Activated CD4-positive, alpha-beta T cell treated with anti-CD3 and anti-CD28 coated beads for 4 hours (primary cell): ENCODE measurements at places on chromosomes 16 and 17.
A peak's percentile ranks its signal among the peaks of the same experiment; 100 is the strongest.

GRCh38 chr17:42779936-42780850 is at the start of gene WNK4:
Gene WNK4 (plus strand): TSS chr17:42780610. CDS start chr17:42780699, 89 bp downstream.
- DNase-seq = no peak

GRCh38 chr17:69192754-69193153 is 35.9 kb downstream of the ABCA10 start:
- DNase-seq = no peak

- no peak for DNase-seq
These were observed 4.5 kb downstream of the MIF4GD start for GRCh38 chr17:75266316-75267152.

- peak; percentile 86 for DNase-seq
These were observed 627 bp upstream of the TSPOAP1 start for GRCh38 chr17:58329035-58329809.

GRCh38 chr16:72677662-72678447 is 370.1 kb downstream of the ZFHX3 start:
- no peak for DNase-seq

DNA sequence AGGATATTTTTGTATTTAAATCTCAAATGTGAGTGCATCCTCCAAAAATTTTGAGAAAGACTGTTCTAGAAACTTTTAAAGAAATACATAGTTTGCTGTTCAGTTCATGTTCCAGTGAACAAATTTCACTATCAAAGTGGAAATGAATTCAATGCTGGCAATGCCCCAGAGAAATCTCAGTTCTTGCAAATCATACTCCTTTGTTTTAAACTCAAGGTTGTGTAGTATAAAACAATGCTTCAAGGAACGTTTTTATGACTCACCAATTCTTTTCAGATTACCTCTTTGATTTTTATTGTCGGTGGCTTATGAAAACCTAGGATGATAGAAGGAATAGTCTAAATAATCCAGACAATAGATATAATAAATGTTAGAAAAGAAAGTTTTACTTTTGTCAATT is 17.6 kb downstream of the LPCAT2 start:
- no peak for DNase-seq

DNA sequence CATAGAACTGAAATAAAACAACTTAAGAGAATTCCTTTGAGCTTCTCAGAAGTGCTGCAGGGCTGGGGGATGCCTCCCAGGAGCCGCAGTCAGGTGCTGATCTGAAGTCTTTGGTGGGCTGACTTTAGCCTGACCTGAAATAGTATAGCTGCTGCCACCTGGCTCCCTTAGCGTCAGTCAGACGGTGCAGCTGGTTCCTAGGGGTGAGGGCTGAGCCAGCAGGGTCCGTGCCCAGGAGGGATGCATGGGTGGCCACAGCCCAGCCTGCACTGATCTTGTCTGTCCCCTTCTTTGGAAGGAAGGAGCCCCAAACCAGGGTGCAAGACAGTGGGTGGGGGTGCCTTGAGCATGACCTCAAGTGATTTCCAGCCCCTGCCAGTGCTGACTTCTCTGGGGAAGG is 11.5 kb downstream of the MAPT start:
- DNase-seq = no peak

DNA sequence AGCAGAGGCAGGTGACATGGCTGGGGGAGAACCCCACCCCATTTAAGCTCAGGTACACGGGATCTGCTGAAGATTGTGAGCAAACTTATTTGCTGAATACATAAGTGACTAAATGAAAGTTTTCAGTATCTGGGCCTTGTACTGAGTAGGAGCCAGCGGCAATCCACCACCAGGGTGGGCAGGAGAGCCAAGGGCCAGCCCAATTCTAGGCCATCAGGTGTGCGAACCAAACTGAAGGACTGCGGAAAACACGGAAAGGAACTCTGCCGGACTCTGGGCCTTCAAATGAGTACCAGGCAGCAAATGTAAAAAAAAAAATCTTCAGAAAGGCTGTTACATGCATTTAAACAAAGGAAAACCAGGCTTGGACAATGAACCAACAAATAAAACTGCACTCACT is 19.7 kb downstream of the ARHGAP17 start:
- DNase-seq = no peak

GRCh38 chr17:74147056-74147835 is 56.2 kb upstream of the RPL38 start:
- no peak for DNase-seq

- DNase-seq = peak; percentile 8
These were observed 28.3 kb downstream of the VPS35L start for GRCh38 chr16:19583665-19584300.

DNA sequence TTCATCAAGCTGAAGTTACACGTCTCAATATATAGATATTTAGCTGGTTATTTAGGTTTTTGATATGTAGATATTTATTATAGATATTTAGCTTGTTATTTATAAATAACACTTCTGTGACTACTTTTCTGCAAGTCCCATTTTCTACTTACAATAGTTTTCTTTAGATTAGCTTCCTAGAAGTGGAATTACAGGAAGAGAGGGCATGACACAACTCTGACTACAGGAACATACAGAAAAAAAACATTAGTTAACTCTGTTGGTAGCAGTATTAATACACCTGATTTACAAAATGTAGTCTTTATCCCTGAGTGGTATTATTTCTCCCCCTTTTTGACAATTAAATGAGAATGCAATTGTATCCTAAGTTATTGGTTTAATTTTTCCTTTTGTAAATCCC is 21.2 kb upstream of the CCL1 start:
- no peak for DNase-seq

GRCh38 chr16:29811170-29811895 is 660 bp upstream of the PRRT2 start:
- no peak for DNase-seq

DNA sequence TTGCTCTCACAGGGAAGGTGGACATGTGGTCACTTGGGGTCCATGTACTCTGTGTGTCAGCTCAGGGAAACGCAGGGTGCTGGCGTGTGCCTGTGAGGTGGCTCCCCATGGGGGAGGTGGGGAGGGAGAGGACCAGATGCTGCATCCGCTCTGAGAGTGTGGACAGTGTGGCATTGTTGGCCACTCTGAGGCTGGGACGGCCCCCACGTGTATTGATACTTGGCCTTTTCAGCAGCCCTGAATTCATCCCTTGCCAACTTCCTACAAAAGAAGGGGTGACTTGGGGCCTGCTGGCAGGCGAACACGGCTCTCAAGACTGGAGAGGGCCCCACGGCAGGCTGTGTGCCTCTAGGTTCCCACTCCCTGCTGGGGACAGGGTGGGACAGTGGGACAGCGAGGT is 120.1 kb downstream of the RAB11FIP4 start:
- DNase-seq = no peak

DNA sequence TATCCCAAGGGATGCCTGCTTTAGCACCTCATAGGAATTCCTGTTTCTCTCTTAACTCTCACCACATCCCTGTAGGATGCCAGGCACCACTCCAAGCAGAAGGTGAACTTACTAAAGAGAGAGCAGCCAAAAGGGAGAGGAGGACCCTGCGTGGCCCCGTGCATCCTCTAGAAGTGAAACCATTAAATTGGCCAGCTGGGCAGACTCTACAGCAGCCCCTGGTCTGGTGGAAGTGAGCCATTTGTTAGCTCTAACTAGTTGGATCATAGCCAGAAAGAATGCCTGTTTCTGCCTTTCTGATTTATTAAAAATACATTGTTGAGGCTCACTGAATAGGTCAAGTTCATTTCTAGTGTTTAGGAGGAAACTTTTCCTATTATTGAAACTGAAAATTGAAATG is 22.3 kb downstream of the TMEM11 start:
- no peak for DNase-seq

DNA sequence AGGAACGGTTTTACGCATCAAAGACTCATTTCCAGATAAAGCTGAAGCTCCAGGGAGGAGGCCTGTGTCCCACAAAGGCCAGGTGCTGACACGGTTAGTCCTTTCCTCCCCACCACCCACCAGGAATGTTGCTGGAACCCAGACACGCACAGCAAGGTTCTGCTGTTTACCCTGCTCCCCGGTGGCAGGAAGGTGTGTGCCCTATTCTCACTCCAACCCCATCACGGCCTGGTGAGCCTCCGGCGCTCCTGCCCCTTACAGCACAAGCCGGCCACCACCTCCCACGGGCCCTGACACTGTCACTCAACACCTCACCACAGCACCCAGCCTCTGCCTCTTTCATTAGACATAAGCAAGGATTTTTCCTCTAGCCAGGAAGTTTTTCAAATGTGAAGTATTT is 47.8 kb downstream of the ANKRD11 start:
- no peak for DNase-seq

DNA sequence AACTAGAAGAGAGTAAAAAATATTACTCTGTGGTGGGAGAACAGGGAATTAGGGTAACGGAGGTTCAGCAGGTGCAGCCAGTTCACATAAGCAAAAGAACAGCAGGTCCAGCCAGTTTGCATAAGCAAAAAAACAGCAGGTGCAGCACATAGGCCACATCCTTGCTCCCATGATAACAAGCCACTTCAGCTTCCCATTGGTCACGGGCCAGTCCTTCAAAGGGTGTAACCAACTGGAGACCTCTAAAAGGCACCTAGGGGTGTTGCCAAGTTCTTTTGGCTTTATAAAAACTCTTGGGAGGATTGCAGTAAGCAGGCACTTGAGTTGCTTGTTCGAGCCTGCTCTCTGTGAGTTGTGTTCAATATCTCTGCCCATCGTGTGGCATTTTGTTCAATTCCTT is 488.1 kb downstream of the XYLT1 start:
- DNase-seq = no peak

- no peak for DNase-seq
These were observed 46.7 kb downstream of the MGAT5B start for GRCh38 chr17:76914937-76915336.

- DNase-seq = no peak
These were observed 48.7 kb downstream of the SF3B3 start for GRCh38 chr16:70572050-70572925.

- no peak for DNase-seq
These were observed 9.8 kb downstream of the DNAJA3 start for GRCh38 chr16:4435337-4436067.

DNA sequence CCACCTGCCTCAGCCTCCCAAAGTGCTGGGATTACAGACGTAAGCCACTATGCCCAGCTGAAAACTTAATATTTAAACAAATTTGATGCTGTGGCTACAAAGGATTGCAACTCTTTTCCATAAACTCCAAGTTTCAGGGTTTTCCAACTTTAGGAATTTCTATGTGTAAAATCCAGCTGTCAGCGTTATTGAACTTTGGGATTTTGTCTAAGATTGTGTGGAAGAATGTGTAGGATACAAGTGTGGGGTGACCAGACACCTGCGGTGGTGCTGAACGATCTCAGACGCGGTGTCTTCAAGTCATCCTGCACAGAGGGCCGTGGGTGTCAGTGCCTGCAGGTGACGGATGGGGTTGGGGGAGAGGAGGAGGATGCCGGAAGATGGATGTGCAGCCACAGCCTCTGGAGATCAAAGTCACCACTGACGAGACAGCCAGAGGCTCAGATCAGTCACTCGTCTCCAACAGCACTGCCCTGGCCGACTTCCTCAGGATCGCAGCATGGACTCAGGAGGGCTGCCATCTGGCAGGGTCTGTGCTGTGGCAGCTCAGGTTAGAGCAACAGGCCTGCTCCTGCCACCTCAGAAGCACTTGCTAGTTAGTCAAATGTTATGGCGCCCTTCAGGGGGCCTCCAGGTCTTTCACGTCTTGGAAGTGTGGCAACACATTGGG is 13.0 kb downstream of the ACSF3 start:
- no peak for DNase-seq

- DNase-seq = no peak
These were observed 245.2 kb upstream of the CCL2 start for GRCh38 chr17:34009912-34010311.

DNA sequence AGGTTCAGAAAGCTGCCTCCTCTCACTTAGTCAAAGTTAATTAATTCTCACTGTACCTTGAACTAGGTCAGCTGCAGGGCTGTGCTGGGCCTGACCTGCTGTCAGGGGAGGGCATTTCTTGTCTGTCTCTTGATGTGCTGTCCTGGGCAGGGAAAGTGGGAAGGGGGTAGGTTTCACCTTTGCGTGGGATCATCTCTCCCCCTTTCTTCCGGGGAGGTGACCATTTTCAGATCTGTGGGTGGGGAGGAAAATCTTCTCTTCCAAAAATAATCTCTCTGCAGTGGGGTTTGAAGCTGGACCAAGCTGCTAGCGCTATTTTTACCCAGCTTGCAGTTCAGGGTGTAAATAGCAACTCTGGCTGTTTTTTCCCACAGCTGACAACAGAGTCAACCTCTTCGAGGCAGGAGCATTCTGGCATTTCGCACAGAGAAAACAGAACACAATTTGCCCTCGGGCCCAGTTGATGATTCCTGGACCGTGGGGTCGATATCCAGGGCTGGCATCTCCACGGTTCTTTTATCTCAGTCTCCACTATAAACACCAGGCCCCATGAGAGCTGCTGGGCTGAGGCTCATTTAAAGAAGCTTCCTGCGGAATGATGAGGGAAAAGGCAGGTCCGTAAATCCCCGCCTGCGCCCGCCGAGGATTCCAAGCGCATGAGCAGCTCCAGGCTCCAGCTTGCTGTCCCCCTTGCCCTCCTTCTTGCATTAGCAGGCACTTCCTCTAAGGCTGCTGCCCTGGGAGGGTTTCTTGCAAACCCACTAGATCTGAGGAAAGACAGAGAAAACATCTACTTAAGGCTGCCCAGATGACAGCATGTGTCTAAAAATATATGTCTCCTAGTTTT is 93.9 kb downstream of the YPEL2 start:
- no peak for DNase-seq

DNA sequence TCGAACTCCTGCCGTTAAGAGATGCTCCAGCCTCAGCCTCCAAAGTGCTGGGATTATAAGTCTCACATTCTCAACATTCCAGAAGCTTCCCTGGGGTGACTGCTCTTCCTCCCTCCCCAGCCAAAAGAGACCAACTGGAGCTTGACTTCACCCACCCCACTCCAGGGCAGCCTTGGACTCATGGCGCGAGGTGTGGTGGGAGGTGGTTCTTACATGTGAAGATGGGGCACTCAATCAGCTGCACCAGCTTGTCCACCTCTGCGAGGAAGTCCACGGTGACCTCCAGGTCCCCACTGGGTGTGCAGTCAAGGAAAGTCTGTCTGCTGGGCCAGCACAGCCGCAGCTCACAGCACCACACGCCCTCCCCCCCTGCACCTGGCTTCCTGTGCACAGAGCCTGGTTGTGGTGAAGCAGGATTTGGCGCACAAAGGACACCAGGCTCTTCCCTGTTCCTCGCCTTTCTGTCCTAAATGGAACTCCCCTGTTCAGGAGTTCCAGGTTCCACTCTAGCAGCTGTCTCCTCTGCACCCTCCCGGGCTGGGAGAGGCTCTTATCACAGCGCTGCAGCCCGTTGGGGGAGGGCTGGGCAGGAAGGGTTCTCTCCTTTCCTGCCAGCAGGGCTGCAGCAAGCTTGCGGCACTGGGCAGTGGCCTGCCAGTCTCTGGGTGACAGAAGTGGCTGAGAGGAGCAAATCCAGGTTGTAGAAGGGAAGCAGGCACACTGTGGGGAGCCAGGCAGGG is 9.6 kb upstream of the MTSS2 start:
- DNase-seq = no peak

DNA sequence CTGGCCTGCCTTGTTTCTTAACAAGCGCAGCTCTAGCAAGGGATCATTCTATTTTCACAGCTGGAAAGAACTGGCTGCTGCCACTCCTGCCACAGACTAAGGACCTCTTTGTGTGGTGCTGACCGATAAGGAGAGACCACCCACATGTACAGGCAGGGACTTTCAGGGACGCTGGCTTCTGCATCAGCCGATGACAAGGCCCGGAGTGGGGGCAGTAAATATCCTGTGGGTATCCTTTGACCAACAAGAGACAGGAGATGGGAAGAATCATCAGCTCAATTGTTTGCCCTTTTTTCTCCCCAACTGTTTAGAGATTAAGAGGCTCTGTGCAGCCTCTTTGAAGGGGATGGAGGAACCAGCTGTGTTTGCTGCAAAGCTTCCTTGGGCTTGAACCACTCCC is 9.2 kb upstream of the ITPRIPL2 start:
- no peak for DNase-seq

GRCh38 chr17:18163547-18163946 is 20.1 kb upstream of the ALKBH5 start:
- no peak for DNase-seq
